ENCODE measurements at places on chromosomes 3 and 15.

DNA sequence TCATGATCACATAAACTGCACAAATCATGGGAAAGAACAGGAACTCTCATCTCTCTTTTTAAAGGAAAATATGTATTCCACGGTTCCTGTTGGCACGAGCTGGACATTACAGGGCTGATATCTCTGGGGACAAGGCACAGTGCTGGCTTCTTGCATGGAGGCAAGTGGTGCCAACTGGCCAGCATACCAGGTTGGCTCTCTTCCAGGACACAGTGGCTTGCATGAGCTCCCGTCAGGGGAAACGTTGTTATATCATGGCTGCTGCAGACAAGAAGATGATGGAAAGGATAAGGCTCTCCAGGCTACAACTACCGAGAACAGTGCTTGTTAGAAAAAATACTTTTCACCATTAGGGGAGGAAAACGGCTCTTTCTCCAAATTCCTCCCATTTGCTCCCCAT, 283.9 kb downstream of the RORA start:
- peak; percentile 69 for DNase-seq

DNA sequence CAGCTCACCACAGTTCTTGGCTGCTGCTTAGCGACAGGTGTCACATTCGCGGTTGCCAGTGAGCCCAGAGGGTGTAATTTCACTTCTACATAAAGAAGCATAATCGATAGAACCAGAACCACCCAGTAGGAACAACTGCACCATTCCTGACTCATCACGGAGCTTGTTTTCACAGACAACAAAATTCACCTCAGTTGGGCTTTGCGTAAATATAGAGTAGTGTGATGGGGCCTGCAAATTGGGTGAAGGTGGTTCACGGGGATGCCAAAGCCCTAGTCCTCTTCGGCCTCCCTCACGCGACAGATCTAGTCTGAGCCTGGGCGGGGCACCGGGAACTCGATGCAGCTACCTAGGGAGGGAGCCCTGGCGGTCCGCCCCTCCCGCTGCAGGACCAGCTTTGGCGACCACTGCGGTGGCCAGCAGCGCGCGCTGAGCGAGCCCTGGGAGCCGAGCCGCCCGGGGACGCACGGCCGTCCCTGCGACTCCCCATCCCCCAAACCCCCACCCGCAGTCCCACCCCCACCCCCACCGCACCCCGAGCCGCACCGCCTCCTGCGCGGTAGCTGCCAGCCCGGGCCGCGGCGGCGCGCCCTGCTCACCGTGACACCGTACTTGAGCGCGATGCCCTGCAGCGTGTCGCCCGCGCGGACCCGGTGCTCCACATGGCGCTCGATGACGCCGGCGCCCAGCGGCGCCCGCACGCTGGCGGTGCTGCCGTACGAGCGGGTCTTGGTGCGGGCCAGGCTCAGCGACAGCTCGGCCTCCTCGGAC, 519 bp downstream of the LYSMD2 start:
- DNase-seq: peak; percentile 51

DNA sequence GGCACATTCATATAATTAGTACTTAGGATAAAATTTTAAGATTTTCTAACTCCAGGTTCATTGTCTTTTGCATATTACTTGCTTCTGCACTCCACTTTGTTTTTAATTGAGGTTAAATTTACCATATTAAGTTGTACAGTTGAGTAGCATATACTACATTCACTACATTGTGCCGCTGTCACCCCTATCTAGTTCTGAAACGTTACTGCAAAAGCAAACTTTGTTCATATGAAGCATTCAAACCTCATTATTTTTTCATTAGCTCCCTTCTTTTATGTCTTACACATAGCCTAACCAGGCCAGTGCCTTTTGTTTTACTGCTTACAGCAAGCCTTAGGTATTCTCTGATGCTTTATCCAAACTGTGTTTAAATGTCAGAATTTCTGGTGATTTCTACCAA, 183.1 kb upstream of the CGNL1 start:
- no peak for DNase-seq

DNA sequence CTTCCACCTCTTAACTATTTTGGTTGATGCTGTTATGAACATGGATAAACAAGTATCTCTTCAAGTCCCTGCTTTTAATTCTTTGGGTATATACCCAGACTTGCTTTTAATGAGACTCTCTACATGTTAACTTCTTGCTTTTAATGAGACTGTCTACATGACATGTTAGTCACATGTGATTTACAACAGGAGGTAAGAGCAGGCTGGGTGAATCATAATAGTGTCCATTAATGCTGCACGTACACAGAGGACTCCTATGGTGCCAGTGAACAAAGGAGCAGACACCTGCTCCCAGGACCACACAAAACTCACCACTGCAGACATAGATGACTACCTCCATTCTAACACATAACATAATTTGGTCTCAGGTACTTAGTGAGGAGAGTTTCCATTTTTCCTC, 273.4 kb upstream of the NSMCE3 start:
- DNase-seq: no peak

- no peak for DNase-seq
Observed at GRCh38 chr3:182755308-182755707, 38.0 kb upstream of the ATP11B start.
